ENCODE measurements at places on chromosomes 3 and 15. TPM values are rescaled to one million over a fixed set of nuclear protein-coding genes. Genes with fewer than 3 reads are reported as not detected.

DNA sequence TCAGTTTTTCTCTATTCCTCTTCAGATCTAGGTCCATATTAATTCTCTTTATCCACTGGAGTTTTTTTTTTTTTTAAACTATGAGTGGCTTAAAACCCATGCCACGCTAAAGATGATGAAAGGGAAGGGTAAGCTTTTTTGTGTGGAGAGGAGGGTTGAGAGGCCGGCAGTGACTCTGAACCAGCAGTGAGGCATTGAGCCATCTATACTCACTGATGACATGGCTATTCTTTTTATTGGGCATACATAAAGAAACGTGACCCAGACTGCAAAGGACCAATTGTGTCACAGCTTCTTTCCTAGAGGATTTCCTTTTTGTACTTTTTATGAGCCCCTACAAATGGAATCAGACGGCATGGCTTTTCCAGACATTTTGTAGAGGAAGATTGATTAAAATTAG, 662.2 kb downstream of the AGBL1 start:
- DNase-seq, result no peak

- no peak for DNase-seq
Measured at GRCh38 chr15:68244235-68244634, 14.7 kb upstream of the CLN6 start.

DNA sequence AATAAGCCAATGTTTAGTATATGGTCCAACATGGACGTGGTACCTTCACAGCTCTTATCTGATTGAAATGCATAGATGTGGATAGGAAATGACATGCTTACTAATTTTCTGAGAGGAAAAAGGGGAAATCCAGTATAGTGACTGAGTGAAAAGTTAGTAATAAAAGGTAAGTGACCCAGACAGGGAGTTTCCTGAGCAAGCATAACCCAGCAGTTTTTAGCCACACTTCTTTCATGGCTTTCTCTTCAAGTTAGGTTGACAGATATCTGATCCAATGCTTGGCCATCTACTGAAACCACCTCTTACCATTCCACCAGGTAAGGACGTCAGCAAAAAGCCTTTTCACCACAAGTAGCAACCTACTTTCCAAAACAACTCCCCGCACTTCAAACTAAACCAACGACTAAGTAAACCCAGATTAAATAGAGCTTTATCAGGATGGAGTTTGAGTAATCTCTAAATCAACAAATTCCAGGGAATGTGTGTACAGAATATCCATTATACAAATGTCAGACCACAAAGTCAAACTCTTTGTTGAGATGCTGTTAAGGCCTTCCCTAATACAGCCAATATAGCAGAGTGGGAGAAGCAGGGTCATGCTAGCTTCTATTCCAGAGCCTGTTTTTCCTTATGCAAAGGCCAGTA, 329.7 kb downstream of the RORA start:
- DNase-seq, result no peak

TUSC7 gene
- total RNA-seq, result not detected

- DNase-seq, result no peak
Measured at GRCh38 chr3:48935530-48935929, 16.9 kb downstream of the ARIH2 start.

DNA sequence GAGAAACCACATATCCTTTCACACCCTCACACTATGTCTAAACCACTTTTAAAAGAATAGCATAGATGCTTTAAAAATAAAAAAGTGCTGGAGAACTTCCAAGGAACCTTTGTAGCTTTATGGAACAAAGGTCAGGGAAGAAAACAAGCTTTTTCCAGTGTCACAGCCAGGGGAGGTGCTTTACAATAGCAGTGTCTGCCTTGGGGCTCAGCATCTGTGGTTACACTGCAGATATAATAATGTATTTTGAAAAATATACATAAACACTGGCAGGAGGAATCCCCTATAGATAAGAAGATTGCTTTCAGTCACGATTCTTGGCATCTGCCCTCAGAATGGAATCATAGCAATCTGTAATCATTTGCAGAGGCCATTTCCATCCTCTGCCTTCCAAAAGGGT, 362.4 kb upstream of the LRRC3B start:
- DNase-seq, result no peak

P2RY14 gene
- total RNA-seq, result not detected

PSTPIP1 gene
- 0.19 TPM for total RNA-seq

DNA sequence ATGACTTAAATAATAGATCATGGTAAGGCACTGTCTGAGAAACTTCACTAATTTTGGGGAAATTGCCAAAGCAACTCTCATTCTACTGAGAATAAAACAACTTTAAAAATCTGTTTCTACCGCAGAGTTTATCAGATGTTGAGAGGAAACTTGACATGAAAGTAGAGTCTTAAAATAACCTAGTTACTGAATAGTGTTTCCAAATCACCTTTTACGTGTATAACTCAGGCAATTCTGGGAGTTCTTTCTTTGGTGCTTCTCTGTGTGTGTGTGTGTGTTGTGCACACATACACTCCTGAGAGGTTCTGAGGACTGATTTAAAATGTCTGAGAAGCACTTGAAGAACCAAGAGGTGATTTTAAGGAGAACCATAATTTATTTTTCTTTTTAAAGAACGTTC, 236.6 kb downstream of the SV2B start:
- no peak for DNase-seq

DNA sequence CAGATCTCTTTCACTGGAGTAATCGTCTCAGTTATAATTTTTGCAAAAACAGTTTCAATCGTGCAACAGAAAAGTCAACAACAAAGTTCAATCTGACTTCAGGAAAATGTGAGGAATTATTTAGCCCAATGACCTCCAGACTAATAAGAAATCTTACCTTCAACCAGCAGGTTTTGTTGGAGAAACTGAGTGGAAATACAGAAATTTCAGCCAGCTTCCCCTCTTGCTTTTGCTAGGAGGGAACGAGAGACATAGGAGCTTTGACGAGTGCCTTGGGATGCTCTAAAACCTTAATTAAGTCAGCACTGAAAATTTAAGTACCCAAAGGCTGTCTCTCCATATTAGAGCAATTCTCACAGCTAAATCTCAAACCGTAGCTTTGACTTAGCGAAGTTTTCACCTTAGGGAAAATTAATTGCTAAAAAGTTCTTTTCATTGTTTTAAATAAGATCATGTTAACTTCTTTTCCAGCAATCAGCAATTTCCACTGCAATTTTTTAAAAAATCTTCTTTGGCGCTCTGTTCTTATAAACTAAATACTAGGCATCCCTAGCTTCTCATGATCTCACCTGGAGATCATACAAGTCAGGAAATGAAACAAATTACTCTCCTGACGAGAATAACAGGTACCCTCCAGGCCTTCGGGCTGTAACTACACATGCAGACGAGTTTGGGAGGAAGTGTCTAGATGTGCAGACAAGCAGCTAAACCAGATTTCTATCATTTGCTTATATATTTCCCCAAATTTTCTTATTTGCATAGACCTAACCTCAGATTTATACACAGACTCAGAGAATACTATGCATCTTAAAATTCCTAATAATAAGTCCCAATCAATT, 250.2 kb downstream of the FAM43A start:
- DNase-seq, result no peak

GRCh38 chr15:100879061-100879463, 569 bp upstream of the ALDH1A3 start:
- no peak for DNase-seq

DNA sequence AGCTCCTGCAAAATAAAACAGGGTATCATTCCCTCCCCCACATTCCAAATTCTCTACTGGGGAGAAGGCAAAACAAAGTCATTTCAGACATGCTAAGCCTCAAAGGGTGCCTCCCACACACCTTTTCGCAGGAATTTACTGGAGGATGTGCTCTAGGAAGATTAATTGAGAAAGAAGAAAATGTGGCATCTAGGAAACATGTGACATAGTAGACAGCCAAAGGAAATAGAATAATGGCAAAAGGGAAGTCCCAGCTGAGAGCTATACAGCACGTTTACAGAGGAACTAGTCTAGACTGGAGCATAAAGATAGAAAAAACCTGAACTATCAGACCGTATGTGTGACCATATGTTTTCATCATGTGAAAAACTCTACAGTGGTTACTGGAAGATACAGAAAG, 58.8 kb upstream of the MELTF start:
- DNase-seq, result no peak

DNA sequence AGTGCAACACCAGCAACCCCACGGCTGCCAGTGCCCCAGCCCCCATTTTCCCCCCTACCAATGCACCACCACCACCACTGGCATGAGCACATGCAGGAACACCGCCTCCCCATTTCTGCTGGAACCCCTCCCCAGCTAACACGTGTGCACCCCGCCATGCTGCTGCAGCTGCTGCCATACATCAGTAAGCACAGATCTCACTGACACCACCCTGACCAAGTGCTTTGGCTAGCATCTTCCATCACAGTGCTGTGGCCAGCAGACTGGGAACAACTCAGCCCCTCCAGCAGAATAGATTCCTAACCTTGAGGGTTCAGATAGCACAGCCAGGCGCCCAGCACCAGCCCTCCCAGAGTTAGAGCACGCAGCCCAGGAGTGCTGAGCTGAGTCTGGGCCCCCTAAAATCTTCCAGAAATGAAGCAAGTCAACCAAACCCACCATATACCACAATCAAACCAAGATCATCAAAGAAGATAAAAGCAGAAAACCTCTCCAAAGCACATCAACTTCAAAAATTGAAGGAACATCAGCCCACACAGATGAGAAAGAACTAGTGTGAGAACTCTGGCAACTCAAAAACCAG, 81.2 kb upstream of the CDV3 start:
- DNase-seq, result no peak

DNA sequence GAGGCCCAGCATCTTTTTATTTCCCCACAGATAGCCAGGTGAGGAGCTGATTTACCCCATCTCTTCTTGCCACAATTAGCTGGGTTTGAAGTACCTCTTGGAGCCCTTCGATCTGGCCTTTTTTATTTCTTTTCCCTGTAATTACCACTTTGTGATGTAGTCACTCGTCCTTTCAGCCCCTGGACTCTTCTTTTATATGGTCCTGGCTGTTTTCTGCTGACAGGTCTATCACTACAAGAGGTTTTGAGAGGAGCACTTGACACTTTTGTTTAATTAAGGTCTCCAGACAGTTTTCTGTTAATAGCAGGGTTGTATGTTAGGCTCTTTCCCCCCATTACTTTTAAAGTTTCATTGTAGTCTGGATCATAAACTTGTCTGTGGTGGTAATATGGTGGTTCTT, 11.8 kb downstream of the ATXN7 start:
- no peak for DNase-seq

BTLA gene
- total RNA-seq, result not detected

RASL12 gene
- 0.04 TPM for total RNA-seq

TCF12 gene
- total RNA-seq, result 98.7 TPM

GRCh38 chr3:157159762-157160657, at the start of gene CCNL1:
Gene CCNL1, minus strand, starts transcription at chr3:157160147. Its CDS starts 53 bp downstream, at chr3:157160094.
- peak; percentile 97 for DNase-seq

CFAP91 gene
- total RNA-seq, result 0.17 TPM

GRCh38 chr3:81839504-81840094, 78.2 kb upstream of the GBE1 start:
- DNase-seq, result no peak

IL20RB gene
- total RNA-seq, result 61.5 TPM

DNA sequence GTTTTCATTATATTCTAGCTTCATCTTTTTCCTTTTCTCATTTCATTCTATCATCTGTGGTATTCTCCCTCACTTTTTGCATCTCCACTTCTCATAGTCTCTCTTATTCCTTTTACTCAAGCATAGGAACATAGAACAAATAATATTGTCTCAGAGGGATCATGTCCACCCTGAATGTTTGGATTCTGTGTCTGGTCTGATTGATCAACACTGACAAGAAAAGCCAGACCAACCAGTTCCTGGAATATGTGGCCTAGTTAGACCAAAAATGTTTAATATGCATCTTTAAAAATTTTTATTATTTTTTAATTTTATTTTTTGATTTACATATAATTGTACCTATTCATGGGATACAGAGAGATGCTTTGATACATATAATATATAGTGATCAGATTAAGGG, 212.0 kb upstream of the ALCAM start:
- DNase-seq, result no peak

PCOLCE2 gene
- total RNA-seq, result 35.8 TPM

HRG gene
- total RNA-seq, result not detected

C3orf70 gene
- total RNA-seq, result 1.3 TPM

CCDC33 gene
- 2.8 TPM for total RNA-seq

ZNF660 gene
- total RNA-seq, result 0.08 TPM

DNA sequence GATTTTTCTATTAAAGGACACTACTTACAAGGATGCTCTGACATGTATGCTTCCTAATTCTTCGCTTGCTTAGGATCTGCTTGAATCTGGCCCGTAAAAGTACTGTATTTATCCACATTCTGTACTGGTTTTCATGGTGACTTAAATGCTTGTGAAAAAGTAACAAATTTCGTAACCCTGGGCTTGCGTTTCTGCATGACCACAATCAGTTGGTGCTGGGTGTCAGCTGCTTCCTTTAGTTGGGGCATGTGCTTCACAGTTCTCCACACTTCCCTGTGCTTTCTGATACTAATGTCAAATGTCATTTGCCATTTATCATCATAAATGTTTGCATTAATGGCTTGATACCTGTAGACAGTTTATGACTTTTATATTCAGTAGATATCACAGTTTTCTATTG, 218.4 kb upstream of the MLF1 start:
- DNase-seq, result no peak

SEC22A gene
- 66.6 TPM for total RNA-seq

DNA sequence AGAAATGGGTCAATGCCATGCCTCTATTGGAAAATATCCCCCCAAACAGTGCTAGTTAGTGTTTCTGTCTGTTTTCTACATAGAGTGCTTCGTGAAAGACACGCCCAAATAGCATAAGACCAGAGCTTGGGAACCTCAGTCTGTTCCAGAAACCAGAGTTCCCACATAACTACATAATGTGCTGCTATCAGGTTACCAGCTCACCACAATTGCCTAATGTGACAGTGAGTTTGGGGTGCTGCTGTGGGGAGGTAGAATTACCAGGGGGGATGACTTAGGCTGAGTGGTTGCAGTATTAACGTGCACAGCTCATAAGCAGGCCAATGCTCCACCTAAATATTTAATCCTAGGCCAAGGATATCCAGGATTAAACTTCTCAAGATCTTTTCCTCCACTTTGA, 39.2 kb downstream of the DUT start:
- peak; percentile 91 for DNase-seq

DNA sequence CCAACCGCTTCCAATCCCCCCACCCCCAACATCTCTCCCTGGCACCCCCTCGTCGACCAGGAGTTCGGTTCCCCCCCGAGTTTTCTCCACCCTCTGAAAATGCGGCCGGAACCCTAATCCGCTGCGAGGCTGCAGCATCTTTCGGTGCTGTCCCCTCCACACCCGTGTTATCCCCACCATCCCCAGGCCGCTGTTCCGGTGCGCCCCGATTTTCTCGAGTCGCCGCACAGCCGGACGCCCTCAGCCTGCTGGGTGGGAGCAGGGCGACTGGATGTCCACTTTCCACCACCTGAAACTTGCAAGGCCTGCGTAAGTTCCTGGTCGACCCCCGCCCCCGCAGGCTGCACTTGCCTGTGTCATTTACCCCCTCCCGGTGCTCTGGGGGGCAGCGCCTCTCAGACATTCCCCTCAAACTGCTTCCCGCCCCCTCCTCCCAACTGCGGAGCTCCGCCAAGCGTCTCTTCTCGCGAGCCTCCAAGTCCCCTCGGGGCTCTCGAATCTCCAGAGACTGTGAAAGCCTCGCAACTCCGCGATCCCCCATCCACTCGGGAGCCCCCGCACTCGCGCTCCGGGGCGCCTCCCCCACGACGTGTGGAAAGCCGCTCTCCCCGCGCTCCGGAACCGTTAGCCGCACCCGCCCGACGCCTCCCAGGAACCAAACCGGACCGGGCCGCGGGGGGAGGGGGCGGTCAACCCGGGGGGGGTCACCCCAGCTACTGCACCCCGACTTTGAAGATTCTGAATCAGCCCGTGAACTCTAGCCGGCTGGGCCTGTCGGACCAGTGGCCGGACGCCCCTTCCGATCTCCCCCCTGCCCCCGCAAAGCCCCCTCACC, 566 bp downstream of the ETV5 start:
- peak; percentile 66 for DNase-seq

CMTM8 gene
- total RNA-seq, result 2.5 TPM
